NCI-H1105 (cell line): ENCODE measurements at places on chromosomes 16 and 17.

DNA sequence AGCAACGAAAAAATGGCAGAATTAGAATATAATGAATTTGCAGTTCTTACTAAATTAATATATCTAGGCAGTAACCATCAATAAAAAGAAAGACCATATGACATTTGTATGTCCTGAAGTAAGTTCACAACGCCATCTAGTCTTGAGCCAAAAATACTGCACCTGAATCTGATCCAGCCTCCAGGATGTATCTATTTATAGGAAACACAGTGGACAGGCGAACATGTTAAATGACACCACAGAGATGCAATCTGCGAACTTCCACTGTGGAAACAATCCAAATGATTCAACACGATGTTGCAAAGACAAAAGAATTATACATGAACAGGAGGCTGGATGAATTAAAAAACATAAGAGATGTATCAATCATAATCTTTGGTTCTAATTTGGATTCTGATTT, 197.6 kb downstream of the CDH13 start:
- DNase-seq: no peak

DNA sequence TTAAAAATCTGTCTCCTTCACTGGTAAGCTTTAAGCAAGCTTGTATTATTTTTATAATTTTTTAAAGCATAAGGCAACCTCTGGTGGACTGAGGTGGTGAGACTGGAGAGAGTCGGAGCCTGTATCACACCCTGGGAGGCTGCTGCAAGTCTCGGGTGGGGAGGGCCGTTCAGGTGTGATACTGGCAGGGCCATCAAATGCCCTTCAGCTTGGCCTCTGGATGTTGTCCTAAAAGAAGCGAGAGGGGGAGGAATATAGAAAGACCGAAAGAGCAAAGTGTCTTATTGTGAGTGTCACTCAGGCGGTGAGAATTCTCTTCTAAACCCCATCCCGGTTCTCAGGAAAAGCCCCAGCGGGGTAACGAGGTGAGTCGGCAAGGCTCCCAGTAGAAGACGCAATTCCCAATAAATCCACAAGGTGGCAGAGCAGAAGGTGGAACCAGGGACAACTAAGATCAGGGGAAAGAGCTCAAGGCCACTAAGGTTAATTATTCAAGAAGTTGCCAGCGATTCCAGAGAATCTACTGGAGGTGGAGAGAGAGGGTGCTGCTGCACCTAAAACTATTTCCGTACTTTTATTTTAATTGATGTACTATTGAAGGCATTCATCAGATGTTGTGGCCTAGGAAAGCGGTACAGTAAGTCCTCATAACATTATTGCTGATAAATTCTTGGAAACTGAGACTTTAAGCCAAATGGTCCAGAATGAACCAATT, 14.1 kb downstream of the C17orf67 start:
- DNase-seq: peak; percentile 52

GRCh38 chr16:86374603-86375130, 135.7 kb upstream of the FOXF1 start:
- DNase-seq: no peak

DNA sequence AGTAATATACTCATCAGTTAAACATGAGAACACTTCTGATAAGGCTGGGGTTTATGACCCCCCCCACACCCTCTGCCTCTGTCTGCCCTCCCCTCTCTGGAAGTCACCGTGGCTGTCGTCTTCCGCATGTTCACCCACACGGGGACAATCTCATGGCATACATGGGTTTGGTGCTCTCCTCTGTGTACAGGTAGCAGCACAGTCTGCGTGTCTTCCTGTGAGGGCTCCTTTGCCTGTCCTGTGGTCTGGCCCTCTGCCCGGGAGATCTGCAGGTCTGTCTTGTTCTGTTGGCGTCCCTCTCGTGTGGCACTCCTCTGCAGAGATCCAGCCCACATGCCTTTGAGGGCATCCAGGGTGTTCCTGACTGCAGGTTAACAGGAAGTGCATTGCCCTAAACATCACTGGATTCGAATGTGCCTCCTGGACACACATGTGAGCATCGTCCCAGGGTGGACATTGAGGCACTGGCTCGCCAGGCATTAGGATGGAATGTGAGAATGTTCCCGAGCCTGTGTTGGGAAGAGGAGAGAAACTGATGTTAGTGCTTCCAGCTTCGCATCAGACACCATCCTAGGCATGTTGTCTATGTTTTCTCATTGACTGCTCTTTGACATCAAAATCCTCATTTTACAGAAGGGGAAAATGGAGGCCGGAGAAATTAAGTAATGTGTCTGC, 54.5 kb downstream of the NKD1 start:
- DNase-seq: no peak

DNA sequence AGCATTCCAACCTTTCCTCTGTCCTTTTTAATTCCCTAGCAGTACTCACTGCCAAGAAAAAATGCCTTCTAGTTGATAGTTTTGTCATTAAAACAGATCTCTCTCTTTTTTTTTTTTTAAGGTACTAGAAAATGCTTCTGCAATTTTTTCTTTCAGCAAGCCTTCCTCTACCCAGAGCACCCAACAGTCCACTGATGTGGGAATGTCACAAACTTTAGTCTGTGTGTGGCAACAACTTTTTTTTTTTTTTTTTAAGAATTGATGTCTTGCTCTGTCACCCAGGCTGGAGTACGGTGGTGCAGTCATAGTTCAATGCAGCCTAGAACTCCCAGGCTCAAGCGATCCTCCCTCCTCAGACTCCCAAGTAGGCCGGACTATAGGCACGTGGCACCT, 34.7 kb downstream of the CDRT15 start:
- DNase-seq: no peak

DNA sequence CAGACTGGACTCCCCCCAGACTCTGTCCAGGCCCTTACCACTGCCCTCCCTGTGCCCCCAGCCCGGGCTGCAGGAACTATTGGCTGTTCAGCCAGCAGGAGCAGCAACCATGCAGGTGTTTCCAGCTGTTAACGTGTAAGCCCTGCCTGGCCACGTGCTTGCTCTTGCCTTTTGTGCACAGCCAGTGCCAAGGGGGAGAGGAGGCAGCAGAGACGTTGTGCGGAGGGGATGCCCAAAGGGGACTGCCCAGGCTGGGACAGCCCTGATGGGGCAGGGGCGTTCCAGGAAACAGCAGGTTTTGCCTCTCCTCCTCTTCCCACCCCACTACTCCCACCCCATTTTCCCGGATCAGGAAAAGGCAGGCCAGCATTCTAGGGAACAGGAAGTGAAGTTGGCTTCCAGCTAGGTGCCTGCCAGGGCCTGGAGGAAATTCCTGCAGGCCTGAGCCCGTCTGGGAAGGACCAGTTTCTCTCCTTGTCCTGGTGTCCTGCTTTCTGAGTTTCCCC, 16.7 kb upstream of the LASP1NB start:
- no peak for DNase-seq

- DNase-seq: no peak
Measured at GRCh38 chr16:15576960-15577958, 65.7 kb downstream of the MARF1 start.

DNA sequence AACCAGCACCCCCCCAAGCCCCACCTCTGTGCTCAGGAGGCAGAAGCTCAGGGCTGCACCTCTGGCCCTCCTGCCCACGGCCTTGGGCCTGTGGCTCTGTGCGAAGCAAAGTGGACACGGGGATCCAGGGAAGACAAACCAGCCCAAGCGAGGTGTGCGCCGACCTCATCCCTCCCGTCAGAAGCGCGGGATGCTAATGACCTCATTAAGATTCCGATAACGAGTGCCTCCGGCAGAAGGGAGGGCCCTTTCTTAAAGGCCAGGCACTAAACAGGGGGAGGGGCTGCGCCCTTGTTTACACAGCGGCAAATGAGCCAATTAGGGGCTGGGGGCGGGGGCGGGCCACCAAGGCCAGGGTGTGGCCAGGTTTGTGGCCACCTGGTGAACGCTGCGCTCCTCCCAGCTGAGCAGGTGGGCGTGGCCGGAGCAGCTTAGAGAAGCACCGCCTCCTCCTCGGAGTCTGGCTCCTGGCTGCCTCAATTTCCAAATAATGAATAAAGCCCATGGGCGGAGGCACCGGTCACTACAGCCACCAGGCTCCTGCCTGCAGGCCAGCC, 3.2 kb downstream of the CBX4 start:
- DNase-seq: no peak

DNA sequence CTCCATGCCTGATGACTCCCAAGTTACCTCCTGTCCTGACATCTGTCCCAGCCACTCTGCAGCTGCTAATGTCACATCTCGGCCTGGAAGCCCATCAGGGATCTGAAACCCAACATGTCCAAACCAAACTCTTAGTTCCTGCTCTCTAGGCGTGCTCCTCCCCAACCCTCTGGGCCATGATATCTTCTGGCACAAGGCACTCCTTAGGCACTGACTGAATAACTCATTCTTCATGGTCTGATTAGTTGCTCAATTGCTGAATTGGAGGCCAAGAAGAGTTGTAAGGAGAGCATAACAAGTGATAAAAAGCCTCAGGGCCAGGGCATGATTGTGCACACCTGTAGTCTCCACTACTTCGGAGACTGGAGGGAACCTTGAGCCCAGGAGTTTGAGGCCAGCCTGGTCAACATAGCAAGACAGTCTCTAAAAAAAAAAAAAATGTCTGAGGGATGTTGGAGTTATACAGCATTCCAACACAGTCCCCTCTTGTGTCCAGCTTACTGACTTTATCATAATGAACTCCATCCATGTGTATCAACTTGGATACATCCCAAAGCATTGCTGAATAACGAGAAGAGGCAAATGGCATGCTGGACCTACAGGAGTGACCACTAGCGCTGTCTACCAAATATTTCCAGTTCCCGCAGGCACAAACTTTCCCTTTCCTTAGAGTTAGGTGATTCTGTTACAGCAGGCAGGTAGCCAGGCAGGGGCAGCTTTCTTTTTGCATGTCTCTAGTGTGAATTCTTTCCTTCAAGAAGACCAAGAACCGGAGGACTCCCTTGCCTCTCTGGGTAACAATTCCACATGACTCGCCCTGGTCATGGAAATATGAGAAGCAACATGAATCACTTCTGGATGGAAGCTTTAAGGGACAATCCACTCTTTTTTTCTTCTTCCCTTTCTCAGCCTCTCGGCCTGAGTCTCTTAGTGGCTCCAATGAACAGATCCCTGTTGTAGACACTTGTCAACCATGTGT, 18.1 kb upstream of the SHCBP1 start:
- DNase-seq: no peak

DNA sequence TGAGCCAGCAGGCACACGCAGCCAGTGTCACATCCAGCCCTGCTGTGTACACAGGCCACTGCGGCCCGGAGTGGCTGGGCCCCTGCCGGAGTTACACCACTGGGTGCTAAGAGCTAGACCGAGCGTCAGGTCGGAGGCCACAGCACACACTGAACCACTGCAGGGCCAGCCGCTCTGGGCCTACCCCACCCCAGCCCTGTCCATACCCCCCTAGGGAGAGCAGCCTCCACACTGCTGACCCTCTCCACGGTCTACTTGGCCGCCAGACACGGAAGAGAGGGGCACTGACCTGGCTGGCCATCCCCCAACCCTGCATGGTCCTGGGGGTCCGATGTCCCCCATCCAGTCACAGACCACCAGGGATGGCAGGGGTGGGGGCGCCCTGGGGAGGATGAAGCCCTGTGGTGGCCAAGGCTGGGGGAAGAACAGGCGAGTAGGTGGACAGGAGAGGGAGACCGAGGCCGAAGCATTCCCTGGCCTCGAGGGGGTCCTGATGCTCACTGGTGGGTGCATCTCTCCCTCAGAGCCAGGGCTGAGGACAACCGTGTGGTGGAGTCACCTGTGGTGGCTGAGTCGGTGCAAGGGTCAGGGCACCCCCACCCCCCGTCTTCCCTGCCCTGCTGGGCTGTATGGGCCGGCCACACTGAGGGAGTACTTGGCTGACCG, 34.9 kb upstream of the ZC3H18 start:
- no peak for DNase-seq

DNA sequence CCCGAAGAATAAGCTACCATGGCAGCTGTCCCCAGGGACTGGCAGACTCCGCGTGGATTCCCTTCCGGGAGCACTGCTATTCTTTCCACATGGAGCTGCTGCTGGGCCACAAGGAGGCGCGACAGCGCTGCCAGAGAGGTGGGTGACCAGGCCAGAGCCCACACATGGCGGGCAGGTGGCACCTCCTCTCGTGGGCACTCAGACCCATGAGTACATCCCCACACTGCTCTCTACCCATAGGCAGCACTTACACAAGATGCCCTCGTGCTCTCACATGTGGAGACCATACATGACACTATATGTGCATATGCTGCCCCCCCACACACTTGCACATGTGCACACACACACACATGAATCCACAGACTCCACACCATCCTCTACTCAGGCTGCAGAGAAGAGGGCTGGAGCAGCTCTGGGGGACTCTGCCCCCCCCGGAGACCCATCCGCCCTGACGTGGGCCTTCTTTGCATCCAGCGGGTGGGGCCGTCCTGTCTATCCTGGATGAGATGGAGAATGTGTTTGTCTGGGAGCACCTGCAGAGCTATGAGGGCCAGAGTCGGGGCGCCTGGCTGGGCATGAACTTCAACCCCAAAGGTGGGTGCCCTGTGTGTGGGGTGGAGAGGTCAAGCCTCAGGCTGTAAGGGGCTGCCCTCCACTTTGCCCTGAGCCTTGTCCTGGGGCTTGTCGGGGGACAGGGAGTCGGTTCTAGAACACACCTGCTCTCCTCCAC, 62.9 kb downstream of the MRC2 start:
- no peak for DNase-seq

DNA sequence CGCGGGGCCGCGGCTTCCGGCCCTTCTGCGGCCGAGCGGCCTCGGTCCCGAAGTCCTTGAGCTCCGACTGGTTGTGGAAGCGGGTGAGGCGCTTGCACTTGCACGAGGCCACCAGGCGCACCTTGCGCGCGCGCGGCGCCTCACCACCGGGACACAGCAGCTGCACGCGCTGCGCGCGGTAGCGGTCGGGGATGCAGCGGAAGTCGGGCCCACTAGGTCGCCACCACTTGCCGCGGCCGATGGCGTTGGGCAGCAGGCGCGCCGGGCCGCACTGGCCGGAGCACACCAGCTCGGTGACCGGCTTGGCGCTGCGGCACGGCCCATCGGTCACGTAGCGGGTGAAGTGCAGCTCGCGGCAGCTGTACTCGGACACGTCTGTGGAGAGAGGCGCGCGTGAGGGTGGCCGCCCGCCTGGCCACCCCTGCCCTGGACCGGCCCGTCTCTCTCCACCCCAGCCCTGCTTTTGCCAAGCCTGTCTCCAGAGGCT, 3.2 kb downstream of the SOST start:
- DNase-seq: no peak

GRCh38 chr17:55433629-55434422, 12.2 kb upstream of the MMD start:
- DNase-seq: no peak

- no peak for DNase-seq
Measured at GRCh38 chr17:65666876-65667321, 105.5 kb upstream of the AXIN2 start.

GRCh38 chr16:87744750-87745514, 20.9 kb downstream of the KLHDC4 start:
- no peak for DNase-seq

DNA sequence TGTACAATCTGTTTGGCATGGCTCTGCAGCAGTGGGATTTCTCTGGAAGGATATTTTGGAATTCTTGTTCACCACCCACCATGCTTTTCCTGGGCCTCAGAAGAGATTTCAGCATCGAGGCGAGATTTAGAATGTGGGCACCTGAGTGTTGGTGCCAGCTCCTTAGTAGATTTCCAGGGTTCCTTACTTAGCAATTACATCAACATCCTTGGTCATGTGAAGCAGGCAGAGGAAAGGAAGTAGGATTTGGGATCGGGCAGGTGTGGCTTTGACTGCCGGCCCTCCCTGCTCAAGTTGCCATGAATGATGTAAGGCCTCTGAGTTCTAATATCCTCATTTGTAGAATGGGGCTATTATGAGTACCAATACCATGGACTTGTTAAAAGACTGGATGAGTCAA, 13.1 kb upstream of the RBFOX1 start:
- DNase-seq: no peak

- peak; percentile 70 for DNase-seq
Measured at GRCh38 chr16:89922884-89923639, at the start of gene TUBB3. TSS of gene TUBB3 (plus strand) at chr16:89923342. CDS start at chr16:89923402, 60 bp downstream.
